Stimulated activated CD8-positive, alpha-beta memory T cell treated with anti-CD3 and anti-CD28 coated beads, Interleukin-7, amount 100 ng/mL, for 1 hour (primary cell): ENCODE measurements at places on chromosomes 12 and 14.

GRCh38 chr12:32134101-32134888 is 27.6 kb downstream of the BICD1 start:
- DNase-seq, result peak; percentile 0

DNA sequence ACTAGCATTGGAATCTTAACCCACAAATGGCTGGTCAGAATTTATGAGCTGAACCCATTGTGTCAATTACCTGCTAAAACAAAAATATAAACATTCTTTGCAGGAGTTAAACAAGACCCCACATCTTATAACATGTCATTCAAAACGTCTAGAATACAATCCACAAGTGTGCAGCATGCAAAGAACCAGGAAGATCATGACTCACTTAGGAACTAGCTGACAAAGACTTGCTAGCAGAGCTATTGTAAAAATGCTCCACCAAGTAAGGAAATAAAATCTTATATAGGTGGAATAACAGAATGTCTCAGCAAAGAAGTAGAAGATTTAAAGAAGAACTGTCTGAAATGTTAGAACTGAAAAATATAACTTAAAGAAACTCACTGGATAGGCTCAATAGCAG is 26.5 kb upstream of the POC1B start:
- DNase-seq, result no peak

- no peak for DNase-seq
These were observed 17.8 kb downstream of the CCDC85C start for GRCh38 chr14:99586054-99586760.

DNA sequence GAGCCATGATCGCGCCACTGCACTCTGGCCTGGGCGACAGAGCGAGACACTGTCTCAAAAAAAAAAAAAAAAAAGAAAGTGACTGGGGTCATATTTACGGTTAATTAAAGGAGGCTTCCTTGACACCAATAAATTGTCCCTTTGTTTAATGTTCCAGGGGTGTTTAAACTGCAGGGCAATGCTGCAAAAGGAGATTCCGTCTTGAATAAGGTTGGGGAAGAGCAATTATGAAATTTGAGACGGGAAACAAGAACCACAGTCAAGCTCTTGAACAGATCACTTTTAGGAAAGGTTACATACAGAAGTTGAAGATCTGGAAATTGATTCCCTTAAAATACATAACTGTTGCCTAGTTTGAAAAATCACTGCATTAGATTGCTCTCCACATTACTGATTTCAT is 292.9 kb downstream of the DAD1 start:
- no peak for DNase-seq

DNA sequence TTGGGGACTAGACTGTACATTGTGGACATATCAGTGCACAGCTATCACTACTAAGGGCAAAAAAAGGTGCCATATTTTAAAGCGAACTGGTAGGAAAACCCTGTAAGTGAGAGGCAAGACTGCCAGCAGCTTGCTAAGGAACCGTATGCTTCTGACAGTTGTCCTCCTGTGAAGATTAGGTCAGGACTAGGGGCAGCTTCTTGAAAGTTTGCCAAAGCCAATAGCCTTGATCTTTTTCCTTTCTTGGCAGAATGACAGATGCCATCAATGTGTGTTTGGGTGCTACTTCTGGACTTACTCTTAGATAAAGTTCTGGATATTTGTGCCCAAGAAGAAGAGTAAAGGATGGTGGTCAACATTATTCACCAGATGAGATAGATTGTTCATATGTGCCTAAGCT is 7.4 kb downstream of the DAAM1 start:
- DNase-seq, result no peak

- DNase-seq, result no peak
These were observed 12.1 kb downstream of the MDM1 start for GRCh38 chr12:68319988-68320623.

DNA sequence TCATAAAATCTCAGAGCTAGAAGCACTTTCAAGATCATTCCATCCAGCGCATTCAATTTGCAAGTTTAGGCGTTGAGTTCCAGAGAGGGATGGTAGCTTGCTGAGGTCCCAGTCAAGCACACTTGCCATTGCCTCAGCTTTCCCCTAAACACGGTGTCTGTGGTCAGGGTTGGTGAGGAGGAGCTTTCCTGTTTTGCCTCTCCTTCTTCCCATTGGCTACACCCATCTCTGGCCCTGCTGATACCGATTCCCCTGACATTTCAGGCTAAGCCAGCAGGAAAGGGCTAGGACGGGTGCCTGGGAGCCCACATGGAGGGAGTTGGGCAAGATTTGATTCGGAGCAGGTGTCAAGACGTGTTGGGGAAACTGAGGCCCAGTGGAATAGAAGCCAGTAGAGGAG is 9.1 kb downstream of the NFATC4 start:
- no peak for DNase-seq

DNA sequence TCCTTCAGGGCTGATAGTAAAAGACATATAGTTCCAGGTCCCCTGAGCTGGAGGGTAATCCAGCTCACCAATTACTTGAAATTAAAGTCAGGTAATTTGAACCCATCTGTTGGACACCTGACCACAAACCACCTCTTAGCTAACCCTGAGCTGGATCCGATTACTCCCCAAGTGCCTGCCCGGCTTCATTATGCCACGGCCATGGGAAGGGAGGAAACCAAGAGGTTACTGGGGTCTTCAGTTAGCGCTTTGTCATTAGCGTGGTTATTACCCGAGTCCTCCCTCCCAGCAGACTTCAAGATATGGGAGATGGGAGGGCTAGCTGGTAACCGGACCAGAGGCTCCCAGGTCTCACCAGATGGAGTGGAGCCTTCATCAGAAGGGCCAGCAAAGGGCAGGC is 1071.4 kb downstream of the BCL11B start:
- no peak for DNase-seq

DNA sequence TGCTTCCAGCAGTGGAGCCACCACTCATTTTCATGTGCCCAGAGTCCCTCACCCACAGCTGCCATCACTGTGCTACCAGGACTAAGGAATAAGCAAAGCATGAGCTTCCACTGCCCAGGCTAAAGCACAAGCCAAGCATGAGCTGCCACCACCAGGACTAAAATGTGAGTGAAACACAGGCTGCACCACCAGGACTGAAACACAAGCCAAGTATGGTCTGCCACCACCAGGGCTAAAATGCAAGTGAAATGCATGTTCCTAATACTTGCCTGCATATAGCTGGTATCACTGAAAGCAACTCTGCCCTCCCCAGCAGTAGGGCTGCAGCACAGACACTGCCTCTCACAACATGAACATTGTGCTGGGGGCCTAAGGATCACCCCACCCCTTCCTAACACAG is 30.0 kb downstream of the CEP83 start:
- DNase-seq, result no peak

DNA sequence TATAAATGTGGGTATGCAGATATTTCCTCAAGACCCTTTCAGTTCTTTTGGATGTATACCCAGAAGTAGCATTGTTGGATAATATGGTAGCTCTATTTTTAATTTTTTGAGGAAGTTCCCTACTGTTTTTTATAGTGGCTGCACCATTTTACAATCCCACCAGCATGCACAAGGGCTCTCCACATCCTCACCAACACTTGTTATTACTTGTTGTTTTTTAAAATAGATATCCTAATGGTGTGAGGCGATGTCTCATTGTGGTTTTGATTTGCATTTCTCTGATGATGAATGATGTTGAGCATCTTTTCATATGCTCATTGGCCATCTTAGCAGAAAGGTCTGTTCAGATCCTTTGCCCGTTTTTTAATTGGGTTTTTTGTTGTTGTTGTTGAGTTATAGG is 47.1 kb downstream of the DIP2B start:
- DNase-seq, result no peak

GRCh38 chr12:99759444-99759843 is 111.9 kb downstream of the GARIN6 start:
- no peak for DNase-seq

GRCh38 chr12:27802511-27802910 is 22.5 kb upstream of the MANSC4 start:
- no peak for DNase-seq

DNA sequence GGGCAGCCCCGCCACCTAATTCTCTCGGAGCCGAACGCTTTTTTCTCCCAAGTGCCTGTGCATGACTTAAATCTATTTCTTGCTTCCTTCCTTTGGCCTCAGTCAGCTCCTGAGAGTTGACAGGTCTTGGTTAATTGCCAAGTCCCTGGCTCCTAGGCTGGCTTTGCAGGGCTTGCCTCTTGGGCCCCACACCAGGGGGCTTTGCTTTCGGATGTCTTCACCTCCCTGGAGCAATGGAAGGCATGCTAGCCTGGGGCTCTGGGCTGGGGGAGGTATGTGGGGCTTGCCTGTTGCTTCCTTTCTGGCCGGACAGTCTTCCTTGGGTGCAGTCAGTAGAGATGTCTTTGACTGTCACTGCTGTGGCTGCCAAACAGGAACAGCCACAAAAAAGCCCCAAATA is 2.2 kb upstream of the KRT80 start:
- DNase-seq, result no peak

DNA sequence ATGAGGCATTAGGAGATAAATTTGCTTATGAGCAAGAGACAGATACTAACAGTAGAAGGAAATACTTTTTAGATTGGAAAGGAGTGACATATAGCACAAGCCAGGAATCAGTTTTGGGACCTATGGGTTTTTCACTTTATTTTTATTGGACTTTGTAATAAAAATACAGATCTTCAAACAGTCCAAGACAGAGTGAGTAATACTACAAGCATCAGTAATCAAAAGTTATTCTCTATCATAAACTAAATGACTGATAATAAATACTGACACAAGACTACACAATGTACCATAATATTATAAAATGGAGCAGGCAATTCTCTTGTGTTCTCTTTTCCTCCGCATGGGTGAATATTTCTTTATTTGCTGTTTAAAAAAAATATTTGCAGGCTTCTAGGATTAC is 85.8 kb downstream of the DERA start:
- no peak for DNase-seq

GRCh38 chr12:132196038-132196872 is 52.0 kb downstream of the NOC4L start:
- no peak for DNase-seq
